GM23248 (cell line): ENCODE measurements at places on chromosomes 7 and 10.
A peak's percentile ranks its signal among the peaks of the same experiment; 100 is the strongest.

DNA sequence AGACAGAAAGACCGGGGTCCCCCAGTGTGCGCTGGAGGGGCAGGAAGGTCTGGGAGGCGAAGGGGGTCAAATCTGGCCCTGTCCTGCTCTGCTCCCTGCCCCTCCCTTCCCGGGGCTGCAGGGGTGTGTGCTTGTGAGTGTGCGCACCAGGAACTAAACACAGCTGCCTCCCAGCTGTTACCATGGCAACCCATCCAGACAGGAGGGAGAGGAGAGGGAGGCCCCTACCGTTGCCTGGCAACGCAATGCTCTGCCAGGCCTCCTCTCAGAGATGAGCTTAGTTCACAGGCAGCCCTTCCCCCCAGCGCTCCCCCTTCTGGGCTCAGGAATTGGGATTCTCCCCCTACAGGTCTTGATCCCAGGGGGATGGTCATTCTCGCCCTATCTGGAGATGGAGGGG, 6.1 kb downstream of the NYAP1 start:
- DNase-seq, result peak; percentile 85

DNA sequence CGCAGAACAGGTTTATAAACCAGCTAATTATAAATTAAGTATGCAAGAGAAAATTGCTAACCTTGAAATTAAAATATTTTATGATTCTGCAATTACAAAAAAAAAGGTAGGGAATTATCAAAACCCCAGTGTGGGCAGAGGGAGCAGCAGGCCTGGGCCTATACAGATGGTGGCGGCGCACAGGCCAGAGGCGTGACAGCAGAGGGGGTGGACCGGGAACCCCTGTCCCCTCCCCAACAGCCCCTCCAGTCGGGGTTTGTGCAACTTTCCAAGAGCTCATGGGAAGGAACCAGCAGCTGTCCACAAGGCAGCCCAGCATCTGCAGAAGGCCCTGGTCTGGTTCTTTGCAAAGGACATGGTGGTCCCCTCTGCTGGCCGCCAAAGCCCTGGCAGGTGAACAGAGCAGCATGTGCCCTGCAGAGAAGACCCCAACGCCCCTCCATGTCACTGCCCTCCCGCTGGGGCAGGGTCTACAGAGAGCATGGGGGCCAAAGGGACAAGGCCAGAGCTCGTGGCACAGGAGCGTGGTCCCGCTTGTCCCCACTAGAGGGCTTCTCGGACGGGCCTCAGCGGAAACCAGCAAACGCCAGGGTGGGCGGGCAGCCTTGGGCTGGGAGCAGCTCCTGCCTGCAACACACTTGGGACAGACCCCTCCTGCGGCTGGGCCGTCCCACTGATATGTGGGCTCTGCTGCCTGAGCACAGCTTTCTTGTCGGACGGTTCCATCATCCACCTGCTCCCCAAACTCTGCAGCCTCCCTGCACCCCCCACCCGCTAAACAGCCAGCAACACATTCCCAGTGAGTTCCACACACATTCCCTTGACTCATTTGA, 75.1 kb downstream of the EBF3 start:
- peak; percentile 66 for DNase-seq

- DNase-seq, result peak; percentile 64
Observed at GRCh38 chr10:22630234-22631174, 83.9 kb downstream of the PIP4K2A start.

- DNase-seq, result no peak
Observed at GRCh38 chr7:100572949-100573675, 588 bp downstream of the SAP25 start.

DNA sequence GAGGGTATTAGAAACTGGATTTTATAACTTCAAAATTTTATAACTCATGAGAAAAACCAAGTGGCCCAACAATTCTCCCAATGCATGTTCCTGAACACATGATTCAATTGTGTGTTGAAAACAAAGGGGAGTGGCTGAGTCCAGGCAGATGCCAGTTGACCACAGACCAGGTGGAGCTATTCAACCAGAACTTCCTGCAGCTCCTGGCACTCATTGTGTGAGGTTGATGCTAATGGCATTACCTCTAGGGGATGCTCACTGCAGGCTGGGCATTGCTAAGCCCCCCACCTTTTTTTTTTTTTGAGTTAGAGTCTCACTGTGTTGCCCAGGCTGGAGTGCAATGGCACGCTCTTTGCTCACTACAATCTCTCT, 20.3 kb downstream of the MYOF start:
- DNase-seq, result peak; percentile 71

- DNase-seq, result no peak
Observed at GRCh38 chr7:70589010-70589409, 542.9 kb upstream of the GALNT17 start.

GRCh38 chr10:48940372-48940771, 732 bp upstream of the LRRC18 start:
- no peak for DNase-seq

DNA sequence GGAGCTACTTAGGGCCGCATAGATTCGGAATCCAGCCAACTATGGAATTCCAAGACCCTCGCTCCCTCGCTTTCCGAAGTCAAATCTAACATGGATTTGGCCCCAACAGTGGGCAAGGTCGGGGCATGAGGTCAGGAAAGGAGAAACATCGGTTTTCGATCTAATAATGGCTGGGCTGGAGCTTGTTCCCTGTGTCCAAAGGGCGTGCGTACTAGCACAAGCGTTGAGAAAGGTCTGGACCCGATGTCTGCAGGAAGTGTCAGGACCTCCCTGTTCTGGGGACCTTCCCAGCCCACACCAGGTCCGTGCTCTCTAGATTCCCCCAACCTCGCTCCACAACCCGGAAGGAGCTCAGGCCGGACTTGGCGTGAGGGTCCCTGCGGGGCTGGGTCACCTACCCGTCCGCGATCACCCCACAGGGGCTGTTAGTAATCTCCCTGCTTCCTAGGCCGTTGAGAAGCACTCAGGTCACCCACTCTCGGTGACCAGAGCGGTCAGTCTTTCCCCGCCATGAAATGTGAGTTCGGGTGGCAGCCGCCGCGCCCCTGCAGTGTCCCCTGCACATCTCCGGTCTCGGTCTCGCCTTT, 4.8 kb downstream of the FEZF1 start:
- no peak for DNase-seq

DNA sequence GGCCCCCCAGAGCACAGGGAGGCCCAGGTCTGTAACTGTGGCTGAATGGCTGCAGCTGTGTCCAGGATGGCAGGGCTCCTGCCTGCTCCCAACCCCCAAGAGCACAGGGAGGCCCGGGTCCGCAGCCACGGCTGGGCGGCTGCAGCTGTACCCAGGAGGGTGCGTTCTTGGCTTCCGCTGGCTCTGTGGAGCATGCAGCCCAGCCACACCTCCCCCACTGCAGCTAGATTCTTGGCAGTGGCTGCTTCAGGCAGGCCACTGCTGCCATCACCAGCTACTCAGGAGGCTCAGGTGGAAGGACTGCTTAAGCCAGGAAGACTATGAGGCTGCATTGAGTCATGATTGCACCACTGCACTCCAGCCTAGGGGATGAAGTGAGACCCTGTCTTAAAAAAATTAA, 27.9 kb downstream of the C7orf25 start:
- DNase-seq, result no peak

GRCh38 chr7:15168489-15168888, 265.9 kb upstream of the DGKB start:
- no peak for DNase-seq

- no peak for DNase-seq
Observed at GRCh38 chr7:106610996-106611886, 49.7 kb downstream of the CCDC71L start.

DNA sequence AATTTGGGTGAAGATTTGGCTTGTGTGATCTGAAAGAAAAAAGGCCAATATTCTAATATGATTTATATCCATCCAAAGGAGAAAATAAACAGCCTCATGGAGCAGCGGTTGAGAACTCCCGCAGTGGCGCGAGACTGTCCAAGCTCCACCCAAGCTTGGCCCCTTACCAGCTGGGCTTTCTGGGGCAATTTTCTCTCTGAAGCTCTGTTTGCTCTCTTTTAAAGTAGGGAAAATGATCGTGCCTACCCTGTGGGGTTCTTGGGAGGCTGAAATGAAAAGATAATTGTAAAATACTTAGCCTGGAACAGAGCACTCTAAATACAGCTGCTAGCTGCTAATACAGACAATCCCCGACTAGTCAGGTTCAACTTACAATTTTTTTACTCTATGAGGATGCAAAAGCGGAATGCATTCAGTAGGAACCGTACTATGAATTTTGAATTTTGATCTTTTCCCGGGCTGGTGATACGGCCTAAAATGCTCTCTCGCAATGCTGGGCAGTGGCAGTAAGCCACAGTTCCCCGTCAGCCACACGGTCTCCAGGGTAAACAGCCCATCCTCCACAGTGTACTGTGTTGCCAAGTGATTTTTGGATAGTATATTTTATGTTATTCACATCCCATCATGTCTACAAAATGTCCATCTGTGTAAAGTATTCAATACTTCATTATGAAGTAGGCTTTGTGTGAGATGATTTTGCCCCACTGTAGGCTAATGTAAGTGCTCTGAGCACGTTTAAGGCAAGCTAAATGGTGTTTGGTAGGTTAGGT, 137.7 kb downstream of the CHN2 start:
- no peak for DNase-seq

GRCh38 chr10:28592953-28593352, 60.0 kb downstream of the WAC start:
- peak; percentile 85 for DNase-seq

GRCh38 chr7:441684-442421, 77.8 kb downstream of the PDGFA start:
- DNase-seq, result no peak

DNA sequence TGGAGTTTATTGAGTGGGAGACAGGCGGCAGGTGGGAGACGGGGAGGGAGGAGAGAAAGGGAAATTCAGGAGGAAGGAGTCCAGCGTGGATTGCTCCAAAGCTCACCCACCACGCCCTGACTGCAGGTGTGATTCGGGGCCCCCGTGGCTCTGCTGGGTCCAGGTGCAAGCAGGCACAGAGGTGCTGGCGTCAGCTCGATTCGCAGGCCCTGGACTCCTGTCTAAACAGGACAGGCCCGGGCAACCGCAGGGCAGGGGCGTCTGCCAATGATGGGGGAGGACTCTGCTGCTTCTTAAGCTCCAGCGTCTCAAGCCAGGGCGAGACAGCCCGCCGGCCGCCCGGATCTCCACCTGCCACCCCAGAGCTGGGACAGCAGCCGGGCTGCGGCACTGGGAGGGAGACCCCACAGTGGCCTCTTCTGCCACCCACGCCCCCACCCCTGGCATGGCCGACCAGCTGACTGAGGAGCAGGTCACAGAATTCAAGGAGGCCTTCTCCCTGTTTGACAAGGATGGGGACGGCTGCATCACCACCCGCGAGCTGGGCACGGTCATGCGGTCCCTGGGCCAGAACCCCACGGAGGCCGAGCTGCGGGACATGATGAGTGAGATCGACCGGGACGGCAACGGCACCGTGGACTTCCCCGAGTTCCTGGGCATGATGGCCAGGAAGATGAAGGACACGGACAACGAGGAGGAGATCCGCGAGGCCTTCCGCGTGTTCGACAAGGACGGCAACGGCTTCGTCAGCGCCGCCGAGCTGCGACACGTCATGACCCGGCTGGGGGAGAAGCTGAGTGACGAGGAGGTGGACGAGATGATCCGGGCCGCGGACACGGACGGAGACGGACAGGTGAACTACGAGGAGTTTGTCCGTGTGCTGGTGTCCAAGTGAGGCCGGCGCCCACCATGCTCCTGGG, at the start of gene CALML3:
Gene CALML3, plus strand, starts transcription at position 321 of the 920 bp plus-strand sequence. Its CDS starts 125 bp downstream, at position 446.
- no peak for DNase-seq

DNA sequence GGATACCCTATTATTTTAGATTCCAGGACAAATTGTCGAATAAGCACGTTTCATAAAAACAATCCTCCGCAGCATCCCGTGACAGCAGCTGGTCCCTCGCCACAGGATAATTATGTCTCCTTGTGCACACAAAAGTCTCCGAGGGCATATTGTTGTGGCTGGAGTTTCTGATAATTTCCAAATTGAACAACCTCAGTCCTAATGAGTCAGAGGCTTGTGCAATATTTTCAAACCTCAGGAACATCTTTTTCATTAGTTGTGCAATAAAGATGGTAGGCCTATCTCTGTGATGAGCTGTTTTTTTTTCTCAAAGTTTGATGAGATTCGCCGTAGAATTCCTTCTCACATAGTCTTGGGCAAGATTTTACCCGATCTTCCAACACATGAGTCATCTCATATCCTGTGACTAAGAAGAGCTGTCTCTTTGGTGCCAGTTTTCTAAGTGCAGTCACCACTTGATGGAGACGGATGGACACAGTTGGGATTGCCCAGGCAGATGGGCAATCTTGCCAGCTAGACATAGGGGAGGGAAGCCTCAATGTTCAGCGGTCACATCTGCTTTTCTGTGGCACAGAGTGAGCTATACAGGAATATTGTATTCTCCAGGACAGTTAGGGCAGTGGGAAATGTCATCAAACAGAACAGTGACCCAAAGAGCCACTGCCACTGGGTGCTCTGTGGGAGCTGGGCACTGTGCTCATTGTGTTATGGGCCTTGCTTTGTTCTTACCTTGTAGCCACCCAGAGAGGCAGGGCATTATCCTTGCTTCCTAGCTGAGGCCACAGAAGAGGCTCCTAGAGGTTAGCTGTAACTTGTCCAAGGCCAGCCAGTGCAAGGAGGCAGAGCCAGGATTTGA, 7.8 kb downstream of the HTRA1 start:
- DNase-seq, result peak; percentile 99

- no peak for DNase-seq
Observed at GRCh38 chr7:17598305-17598704, 299.9 kb downstream of the AHR start.

- DNase-seq, result peak; percentile 78
Observed at GRCh38 chr7:47771336-47771989, 176.8 kb downstream of the PKD1L1 start.

DNA sequence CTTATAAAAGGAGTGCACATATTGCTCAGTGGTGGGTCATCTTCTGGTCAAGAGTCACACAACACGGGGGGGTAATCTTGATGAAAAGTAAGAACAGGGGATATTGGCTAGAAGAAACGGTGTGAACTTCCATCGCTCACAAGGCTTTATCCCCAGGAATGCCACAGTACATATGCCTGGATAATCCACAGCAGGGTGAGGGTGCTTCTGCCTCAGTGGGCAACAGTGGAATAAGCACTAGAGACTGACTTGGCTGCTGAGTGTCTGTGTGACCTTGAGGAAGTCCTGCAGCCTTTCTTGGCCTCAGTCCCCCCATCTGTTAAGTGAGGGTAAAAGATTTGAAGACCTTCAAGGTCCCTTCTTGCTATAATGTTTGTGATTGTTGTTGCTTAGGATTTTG, 44.9 kb upstream of the SHH start:
- no peak for DNase-seq

DNA sequence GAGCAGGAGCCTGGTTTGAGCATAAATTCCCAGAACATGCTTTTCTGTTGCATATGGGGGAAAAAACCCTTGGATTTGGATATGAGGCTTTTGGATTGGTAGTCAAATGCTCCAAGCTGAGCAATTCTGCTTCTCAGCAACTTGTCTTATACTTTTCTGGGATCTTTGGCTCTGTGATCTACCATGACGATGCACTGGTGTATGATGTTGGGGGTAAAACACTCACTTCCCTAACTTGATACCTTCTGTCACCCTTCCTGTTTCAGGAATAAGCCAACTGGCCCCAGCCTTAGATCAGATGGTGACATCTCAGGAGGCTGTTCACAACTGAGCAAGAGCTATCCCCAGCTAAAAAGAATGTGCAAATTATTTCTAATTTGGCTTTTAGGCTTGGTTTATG, 13.1 kb upstream of the CPA4 start:
- DNase-seq, result no peak

- DNase-seq, result no peak
Observed at GRCh38 chr10:127926455-127926854, 19.6 kb downstream of the PTPRE start.

GRCh38 chr7:98189559-98189958, 21.7 kb upstream of the BHLHA15 start:
- DNase-seq, result no peak

GRCh38 chr7:29080803-29081202, 65.5 kb downstream of the CPVL start:
- DNase-seq, result peak; percentile 26
